ENCODE measurements at places on chromosomes 6 and 20.

GRCh38 chr6:97128507-97128906 lies 154.5 kb downstream of the MMS22L start:
- no peak for DNase-seq

- DNase-seq, result peak; percentile 22
Observed at GRCh38 chr6:165872311-165872710, 209.3 kb upstream of the PDE10A start.

DNA sequence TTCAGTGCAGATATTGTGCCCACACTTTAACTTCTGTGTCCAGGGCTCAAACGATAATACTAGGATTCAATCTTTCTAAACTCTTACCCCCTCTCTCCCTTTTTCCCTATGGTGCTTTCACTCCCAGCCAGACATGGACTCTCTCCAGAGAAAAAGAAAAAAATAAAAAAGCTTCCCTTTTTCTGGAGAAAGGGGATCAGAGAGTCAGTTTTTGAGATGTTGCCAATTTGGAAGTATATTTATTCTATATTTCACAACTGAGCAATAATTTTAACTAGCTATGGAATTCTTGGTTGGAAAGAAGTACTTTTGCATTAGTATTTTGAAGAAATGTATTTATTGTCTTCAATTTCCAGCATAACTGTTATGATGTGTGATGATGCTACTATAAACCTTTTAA lies 72.2 kb upstream of the ZFP64 start:
- DNase-seq, result no peak

GRCh38 chr6:155384321-155384952 lies 70.2 kb upstream of the TFB1M start:
- no peak for DNase-seq

- DNase-seq, result no peak
Observed at GRCh38 chr6:5308066-5308465, 46.8 kb downstream of the FARS2 start.

DNA sequence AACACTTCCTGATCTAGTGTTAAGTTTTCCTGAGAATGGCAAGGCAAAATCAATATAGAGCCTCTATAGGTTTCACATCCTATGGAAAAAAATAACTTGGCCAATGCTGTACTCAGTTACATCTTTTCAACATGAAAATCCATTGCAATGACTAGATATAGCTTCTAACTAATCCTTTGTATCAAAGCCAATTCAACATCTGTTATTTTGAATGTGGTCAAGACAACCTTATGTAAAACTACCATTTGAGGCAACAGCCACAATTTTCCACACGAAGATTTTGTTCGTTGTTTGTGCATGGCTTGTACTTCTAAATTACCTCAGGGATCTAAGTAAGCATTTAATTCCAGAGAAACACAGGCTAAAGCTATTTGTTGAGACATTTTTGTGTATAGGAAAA lies 637.8 kb upstream of the EYS start:
- no peak for DNase-seq

- DNase-seq, result no peak
Observed at GRCh38 chr20:4513720-4514119, 208.0 kb upstream of the PRND start.

DNA sequence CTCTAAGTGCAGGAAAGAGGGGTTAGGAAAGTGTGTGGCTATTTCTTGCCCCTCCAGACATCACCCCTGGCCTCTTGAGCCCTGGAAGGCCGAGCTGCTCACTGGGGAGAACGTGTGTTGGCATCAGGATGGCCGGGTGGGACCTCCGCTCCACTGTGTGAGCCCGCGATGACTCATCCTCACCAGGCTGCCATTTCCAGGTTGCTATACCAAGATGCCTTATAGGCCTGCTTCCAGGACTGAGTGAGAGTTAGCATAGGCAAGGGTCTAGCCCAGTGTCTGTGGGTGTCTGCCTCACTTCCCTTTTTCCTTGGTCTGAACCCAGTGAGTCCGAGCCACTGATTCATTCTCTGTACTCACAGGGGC lies 105.0 kb downstream of the MRPL14 start:
- no peak for DNase-seq

GRCh38 chr6:127146932-127147331 lies 28.5 kb downstream of the RSPO3 start:
- DNase-seq, result no peak

DNA sequence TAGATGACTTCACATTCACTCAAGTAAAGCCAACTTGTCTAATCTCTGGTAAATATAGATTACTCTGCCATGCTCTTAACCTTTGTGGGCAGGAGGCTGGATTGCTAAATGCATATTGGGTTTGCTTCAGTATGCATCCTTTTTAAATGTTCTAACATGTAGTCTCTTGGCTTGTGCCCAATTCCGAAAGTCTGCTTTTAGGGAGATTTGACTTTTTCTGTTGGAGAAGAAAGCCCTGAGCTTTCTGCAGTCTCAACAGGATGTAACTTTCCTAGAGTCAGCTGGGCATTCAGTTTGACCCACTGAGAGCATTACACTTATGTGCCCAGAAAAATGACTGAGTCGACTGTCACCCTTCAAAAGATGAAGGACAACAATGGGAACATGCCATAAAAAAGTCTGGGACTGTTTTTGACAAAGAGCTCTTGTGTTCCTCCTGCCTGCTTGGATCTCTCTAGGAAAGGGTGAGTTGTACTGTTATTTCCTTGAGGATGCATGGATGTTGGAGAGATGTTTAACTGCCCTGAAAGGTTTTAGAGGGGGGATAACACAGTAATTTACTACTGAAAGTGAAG lies 299.4 kb downstream of the ZFAND3 start:
- no peak for DNase-seq

DNA sequence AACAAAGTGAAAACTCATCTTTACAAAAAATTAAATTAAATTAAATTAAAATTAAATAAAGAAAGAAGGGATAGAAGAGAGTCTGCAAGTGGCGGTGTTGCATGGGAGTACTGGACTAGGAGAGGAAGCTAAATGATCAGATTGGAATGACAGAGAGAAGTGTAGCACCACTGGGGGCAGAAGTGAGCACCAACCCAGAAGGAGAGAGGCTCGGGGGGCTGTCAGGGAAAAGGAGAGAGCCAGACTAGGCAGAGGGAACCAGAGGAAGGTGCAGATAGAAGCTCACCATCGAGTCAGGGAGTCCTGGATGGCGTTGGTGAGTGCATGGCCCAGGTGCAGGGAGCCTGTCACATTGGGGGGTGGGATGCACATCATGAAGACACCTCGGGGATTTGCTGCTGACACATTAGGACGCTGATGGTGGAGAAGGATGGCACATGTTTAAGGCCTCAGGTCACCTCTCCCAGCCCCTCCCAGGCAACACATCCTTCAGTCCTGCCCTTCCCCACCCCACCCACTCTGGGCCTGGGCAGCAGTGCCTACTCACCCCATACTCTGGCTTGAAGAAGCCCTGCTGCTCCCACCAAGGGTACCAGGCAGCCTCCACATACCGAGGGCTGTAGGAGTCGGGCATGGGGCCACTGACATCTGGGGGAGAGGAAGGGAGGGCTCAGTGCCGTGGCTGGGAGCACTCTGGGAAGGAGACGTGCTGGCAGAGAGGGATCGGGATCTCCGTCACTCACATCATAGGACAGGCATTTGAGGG lies 4.0 kb downstream of the VARS1 start:
- no peak for DNase-seq

GRCh38 chr6:38725414-38726183 lies 10.5 kb downstream of the DNAH8 start:
- DNase-seq, result no peak

- no peak for DNase-seq
Observed at GRCh38 chr6:160519603-160520042, 144.5 kb downstream of the LPA start.

DNA sequence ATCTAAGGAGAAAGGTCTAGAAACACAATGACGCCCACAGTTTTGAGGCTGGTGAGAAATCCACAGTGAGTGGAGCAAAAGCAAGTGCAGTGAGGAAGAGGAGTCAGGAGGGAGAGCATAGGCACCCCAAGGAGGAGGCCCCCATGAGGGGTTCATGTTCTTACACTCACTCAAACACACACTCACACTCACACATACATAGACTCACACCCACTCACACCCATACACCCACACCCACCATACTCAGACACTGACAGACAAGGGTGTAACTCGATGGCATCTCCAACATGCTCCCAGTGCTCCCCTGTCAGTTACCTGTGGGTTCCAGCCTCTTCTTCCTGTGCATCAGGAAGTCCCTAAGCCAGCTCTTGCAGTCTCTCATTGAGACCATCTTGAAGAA lies 3.8 kb downstream of the ULBP3 start:
- no peak for DNase-seq

GRCh38 chr6:53347250-53347920 lies 1.4 kb downstream of the ELOVL5 start:
- no peak for DNase-seq

GRCh38 chr6:133467231-133467981 lies 226.2 kb downstream of the EYA4 start:
- no peak for DNase-seq

DNA sequence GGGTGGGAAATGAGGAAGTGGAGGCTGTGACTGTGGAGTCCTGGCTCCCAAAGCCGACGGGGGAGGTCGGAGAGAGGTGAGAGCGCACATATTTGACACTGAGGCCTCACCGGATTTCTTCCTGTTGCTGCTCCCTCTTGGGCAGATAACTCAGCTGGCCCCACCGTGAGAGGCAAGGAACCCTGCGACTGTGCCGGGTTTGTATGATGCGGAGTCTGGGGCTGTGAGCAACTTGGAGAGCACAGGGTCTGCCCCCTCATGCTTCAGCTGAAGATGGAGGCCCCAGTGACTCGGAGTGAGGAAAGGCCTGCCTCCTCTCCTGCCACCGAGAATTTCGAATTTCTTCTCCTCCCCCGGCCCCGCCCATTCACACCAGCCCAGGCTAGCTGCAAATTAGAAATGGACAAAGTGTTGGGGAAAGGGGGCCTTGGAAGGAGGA lies 160.6 kb downstream of the GRM4 start:
- no peak for DNase-seq

- no peak for DNase-seq
Observed at GRCh38 chr6:168774381-168774780, 333.4 kb downstream of the SMOC2 start.

DNA sequence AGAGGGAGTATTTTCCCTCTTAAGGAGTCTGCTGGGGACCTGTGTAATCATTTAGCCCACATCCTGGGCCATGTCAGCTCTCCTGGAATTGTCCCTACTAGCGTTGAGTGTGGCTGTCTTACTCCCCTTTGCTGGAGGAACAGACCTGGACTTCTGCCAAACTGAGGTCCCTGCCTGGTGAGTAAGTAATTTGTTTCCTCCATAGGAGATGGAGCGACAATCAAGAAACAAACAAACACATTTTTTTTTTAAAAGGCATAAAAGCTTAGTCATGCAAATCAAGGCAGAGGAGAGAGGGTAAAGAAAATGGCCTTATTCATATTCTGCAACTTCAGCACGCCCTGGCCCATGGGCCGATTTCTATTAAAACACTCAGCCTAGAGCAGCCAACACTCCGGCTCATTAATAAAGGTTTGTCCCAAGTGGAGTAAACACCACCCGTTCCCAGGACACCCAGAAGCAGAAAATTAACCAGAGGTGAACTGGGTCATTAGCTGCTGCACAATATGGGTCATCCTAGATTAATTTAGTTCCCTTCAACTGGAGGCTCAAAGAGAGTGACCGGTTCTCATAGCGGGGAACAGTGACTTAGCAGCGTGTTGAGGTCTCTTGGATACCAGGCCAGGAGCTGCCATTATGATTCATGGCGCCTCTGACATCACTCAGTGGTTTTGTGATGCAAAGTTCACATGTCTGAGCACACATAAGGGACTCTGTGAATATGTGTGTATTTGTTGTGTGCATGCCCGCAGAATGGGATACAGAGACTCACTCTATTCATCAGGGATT lies 165.0 kb upstream of the SULF2 start:
- no peak for DNase-seq

DNA sequence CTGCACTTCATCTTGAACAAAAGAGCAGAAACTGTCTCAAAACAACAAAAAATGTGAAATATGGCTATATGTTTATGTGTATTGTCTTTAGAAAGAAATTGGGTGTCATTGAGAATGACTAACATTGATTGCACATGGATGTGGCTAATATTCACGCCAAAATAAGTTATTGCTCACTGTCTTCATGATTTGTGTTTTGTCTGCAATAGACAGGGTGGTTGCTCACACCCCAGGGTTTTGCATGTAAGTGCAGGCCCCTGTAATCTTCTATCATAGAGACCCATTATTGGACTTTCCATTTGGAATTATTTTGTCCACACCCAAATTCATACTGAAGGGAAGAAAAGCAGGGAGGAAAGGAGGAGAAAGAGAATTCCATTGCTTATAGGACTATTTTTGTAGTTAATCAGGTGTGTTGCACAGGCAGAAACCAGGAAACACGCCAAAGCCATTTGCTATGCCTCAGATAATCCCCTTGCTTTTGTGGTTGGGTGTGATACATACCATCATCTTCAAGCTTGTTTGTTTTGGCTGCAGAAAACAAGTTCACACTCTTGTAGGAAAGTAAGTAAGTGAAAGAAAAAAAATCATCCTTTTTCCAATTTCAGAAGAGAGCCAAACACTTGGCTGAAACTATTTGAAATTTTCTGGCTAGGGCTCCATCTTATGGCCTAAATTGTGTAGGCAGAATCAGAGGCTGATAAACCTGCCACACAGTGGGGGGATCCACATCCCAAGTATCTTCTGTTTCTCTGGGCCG lies 214.1 kb downstream of the COL12A1 start:
- no peak for DNase-seq

DNA sequence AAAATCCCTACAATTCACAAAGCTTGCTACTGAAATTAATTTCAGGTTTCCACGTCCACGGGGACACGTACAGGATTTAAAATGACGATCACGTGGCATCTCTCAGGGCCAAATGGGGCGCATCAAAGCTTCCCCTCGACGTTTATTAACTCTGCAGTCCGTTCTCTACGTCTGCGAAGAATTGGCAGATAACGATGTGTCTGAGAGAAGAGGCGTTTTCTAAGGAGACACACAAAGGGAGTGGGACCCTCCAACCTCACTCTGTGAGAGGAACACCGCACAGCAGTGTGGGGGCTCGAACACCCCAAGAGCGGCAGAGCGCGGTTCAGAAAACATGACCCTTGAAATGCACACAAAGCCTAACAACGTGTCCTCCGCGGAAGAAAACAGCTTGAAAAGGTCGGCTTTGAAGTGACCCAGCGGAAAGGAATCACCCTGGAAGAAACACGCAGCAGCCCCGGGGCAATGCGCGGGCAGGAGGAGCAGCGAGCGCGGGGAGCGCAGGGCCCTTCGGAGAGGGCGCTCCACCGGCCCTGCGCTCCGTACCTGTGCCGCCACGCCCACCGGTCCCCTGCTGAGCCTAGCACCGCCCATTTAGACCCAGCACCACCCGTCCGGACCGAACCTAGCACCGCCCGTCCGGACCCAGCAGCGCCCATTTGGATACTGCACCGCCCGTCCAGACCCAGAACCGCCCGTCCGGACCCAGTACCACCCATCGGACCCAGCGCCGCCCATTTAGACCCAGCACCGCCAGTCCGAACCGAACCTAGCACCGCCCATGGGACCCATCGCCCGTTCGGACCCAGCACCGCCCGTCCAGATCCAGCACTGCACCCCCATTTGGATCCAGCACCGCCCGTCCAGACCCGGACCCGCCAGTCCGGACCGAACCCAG lies 1.1 kb upstream of the AFDN start:
- no peak for DNase-seq

DNA sequence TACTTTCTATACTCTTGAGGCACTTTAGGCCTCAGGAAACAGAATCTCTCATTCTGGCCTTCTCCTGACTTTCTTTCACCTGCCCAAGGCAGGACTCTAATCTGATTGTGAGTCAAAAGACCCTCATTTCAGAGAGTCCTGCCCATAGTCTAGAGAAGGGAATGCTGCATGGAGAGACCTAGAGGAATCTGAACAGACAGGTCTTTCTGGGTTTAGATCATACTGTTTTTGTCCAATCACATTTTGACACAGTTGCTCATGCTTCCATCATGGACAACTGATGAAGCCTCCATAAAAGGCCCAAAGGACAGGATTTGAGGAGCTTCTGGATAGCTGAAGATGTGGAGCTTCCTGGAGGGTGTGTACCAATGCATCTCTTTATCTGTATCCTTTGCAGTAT lies 48.1 kb upstream of the BTBD3 start:
- DNase-seq, result no peak
